ENCODE measurements at places on chromosomes 3 and 15.

DNA sequence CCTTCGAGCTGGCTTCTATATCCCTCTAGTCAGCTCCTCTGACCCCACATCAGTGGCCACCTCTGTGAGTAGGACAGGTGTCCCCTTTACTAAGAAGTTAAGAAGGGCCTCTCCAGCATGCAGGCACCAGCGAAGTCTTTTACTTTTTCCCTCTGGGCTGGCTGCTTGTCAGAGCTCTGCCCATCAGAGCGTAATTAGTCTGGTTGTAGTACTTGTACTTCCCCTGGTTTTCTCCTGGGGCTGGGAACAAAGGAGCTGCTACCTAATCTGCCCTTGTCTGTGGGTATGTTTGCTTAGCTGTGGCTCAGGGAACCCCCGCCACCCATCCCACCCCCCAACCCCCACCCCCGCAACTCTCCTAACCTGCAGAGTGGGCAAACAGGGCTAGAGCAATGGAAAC, 27.4 kb upstream of the ALPK3 start:
- DNase-seq, result no peak

DNA sequence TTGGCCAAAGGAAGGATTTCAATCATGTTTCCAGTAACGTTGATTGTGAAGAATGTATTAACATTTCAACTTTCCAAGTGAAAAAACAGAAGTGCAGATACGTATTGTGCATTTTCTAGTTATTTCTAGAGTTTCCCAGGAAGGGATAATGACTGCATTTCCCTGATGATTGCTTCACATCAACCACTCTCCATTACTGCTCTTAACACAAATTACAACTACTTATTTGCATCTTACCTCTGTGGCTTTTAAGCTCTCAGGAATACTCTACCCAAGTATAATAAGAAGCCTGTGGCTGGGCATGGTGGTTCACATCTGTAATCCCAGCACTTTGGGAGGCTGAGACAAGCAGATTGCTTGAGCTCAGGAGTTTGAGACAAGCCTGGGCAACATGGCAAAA, 582.5 kb downstream of the ZNF385D start:
- DNase-seq, result no peak

DNA sequence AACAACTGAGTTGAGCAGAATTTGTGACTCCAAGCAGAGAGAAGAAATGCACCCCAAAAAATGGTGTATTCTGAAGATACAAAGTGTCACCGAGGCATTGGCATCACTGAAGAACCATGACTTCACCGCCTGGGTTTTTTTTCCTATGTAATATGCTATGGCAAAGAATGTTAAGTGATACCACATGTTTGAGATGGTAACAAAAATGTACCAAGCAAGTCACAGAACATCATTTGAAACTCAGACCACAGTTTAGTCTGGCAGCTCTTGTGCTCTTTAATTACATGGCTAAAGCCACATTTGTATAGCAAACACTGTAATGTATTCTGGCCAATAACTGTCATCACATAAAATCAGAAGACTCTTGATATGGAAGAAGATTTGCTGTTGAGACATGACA, 323.5 kb downstream of the ULK4 start:
- no peak for DNase-seq

DNA sequence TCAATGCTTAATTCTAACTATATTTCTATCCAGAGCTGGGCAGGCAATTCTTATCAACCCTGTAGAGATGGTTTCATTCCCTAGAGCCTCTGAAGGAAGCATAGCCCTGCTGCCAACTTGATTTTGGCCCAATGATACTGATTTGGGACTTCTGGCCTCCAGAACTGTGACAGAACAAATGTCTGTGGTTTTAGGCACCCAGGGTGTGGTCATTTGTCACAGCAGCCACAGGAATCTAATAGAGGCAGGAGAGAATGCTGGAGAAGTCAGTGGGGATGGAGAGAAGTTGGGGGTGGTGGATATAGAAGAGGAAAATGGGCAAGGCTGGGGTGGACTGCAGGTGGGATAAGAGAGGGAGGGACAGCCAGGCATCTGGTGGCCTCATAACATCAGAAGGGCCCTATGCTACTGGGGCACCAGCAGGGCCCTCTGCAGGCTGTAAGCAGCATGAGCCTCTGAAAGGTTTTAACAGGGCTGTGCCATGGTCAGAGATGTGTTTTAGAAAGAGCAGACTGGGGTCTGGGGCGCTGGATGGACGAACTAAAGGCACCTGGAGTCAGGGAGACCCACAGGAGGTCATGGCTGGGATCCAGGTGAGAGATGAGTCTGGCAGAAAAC, 19.8 kb downstream of the MRPS11 start:
- peak; percentile 47 for DNase-seq
